ENCODE measurements at places on chromosomes 1 and 21. TPM values are rescaled to one million over a fixed set of nuclear protein-coding genes. Genes with fewer than 3 reads are reported as not detected.
A peak's percentile ranks its signal among the peaks of the same experiment; 100 is the strongest.

ETV3L gene
- total RNA-seq, result not detected

LCE3E gene
- total RNA-seq, result not detected

CELA2A gene
- total RNA-seq, result 0.74 TPM

KCNJ15 gene
- 7.6 TPM for total RNA-seq

ALX3 gene
- not detected for total RNA-seq

OR2T11 gene
- total RNA-seq, result not detected

CELA3A gene
- 4.1 TPM for total RNA-seq

GRCh38 chr1:18637962-18638834, 7.6 kb downstream of the PAX7 start:
- no peak for DNase-seq

- DNase-seq, result no peak
These were observed 78.6 kb downstream of the HHAT start for GRCh38 chr1:210407207-210407886.

DNA sequence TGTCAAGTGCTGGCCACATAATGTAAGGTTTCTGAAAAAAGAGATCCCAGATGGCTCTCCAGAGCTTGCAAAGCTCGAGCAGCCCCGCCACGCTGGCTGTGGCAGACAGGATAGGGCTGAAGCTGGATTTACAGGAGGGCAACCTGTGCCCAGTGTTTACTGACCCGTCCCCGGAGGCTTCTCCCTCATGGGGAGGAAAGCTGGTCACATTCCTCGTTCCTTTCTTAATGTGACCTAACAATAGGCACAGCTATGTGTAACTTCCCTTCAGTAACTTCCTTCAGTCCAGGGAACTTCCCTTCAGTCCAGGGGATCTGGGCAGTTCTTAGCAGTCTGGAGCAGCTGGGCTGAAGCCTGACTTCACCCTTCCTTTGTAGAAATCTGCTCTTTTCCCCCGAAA, 7.7 kb downstream of the SLFNL1 start:
- DNase-seq, result no peak

- no peak for DNase-seq
These were observed 873 bp upstream of the PI4KB start for GRCh38 chr1:151327903-151328674.

- no peak for DNase-seq
These were observed at the start of gene KDM5B for GRCh38 chr1:202807926-202808757. KDM5B (minus strand) TSS chr1:202808421; CDS start chr1:202808305, 116 bp downstream.

DNA sequence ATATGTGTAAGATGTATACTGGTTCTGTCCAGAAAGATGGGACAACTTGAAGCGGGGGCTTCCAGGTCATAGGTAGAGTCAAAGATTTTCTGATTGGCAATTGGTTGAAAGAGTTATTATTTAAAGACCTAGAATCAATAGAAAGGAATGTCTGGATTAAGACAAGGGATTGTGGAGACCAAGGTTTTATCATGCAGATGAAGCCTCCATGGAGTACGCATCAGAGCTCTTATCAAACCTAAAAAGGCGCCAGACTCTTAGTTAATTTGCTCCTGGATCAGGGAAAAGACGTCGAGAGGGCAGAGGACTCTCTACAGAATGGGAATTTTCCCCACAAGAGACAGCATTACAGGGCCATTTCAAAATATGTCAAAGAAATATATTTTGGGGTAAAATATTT, 23.7 kb upstream of the ETV3 start:
- no peak for DNase-seq

DNA sequence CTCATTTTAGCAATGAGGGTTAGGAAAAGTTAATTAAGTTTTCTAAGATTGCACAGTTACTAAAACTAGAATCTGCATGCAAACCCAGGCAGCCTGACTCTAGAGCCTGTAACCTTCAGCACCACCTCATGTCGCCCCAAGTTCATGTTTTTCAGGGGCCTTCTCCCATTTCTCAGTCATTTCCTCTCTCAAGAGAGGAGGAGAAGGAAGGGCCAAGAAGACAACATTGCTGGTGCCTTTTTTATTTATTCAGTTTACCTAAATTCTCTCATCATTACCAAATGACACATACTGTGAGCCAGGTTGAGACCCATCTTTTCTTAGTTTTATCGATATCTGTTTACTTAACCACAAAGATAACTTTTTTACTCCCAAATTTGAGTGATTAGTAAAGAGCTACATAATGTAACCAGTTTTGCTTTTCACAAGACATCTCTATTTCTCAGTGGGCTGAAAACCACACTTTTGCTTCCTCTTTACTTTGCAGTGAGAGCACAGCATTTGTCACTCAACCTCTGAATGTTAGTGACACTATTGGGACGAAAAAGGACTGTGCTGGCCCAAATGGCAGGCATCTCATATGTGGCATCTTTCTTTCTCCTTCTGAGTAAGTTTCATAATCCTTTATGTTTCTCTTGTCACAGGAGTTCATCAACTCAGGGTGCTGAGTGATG, at the start of gene CD101:
TSS of gene CD101 (plus strand) at position 507 of the 674 bp plus-strand sequence. CDS start at position 565, 58 bp downstream.
- DNase-seq, result no peak

DNA sequence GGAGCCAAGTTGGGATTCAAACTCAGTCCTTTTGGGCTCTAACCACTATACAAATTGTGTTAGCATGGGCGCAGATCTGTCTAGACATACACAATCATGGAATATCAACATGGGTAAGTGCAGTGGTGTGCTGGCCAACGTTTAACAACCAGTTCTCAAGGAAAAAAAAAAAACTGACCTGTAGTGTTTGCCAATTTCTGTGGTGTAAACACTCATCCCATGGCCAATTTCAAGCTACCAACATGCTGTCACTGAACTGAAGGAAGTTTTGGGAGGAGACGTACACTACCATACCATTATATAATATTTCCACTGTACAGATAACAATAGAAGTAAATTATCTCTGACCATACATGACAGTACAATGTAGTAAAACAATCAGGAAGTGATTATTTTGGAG, 3.2 kb downstream of the TCEA3 start:
- no peak for DNase-seq

DNA sequence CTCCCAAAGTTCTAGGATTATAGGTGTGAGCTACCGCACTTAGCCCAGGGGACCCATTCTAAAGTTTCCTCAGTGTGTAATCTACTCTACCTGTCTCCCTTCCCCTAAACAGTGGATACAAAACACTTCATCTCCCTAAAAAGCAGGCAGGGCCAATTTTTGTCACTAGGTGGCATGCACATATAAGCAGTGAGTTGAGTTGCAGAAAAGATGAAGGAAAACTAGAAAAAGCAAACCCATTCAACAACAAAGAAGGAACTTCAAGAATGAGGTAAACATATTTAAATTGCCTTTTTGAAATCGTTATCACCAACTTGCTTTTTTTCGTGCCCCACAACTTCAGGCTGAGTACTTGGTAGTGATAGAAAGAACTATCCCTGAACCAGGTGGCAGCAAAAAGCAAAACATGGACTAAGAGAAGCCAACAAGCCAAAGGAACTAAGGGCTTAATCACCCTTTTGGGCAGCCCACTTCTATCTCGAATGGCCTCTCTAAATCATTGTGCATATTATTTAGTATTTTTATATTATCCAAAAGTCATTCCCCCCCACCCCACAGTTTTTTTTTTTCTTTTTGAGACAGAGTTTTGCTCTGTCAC, 19.7 kb upstream of the ALDH9A1 start:
- DNase-seq, result no peak

GRCh38 chr1:30842697-30843354, 65.7 kb downstream of the SDC3 start:
- DNase-seq, result no peak

DNA sequence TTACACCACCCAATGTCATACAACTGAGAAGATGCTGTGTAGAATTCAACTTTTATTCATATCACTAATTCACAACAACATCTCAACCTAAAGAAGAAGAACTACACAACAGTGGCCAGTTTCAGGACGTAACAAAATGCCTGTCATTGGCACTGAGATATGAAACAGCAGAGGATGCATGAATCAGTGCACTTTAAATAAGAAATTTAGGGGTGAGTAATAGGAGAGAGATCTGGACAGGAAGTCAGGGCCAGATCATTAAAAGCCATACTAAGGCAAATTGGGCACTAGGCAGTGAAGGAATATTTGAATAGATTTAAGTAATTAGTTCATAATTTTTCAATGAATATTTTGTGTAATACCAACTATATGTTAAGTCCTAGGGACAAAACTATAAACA, 510.5 kb downstream of the PLPP3 start:
- no peak for DNase-seq

DNA sequence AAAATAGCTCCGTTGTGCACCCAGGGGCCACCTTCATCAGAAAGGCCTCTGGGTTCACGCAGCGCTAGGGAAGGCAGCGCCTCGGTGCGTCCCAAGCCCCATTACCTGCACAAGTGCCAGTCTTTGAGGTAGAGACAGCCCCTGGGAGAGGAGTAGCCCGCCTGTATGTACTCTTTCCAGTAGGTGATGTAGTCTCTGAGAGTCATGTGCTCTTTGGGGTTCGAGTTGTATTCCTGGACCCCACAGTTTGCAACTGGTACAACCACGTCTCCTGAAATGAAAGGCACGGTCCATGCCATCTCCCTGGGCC, 601 bp downstream of the JMJD4 start:
- DNase-seq, result no peak

- DNase-seq, result no peak
These were observed 45.3 kb downstream of the TIAM1 start for GRCh38 chr21:31298618-31299269.

GRCh38 chr1:69157046-69157756, 410.5 kb upstream of the LRRC7 start:
- DNase-seq, result no peak

GRCh38 chr1:25494952-25495351, 48.5 kb upstream of the LDLRAP1 start:
- no peak for DNase-seq

DNA sequence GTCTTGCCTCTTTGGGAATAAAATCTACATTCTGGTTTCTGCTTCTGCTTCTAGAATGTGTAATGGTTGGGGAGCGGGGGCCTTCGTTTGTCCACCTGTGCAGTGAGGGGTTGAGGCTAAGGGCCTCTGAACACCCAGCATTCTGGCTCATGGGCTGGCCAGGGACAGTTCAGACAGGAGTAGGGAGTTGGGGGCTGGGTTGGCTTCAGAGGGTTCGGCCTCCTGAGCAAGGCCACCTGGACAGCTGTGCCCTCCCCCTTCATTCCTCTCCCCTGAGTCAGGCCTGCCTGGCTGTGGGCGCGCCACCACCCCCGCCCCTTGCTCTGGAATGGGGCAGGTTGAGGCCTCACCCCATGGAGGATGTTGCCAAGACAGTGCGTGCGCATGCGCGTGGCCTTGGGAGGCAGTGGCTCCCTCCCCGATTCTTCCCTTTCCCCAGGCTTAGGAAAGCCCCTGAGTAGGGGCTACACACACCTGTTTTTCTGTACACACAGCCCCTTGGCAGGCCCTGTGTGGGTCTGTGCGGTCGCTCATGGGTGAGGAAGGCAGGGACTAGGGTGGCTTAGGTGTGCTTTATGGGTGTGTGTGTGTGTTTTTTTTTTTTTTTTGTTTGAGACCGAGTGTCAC, 57.0 kb downstream of the YARS1 start:
- no peak for DNase-seq

DNA sequence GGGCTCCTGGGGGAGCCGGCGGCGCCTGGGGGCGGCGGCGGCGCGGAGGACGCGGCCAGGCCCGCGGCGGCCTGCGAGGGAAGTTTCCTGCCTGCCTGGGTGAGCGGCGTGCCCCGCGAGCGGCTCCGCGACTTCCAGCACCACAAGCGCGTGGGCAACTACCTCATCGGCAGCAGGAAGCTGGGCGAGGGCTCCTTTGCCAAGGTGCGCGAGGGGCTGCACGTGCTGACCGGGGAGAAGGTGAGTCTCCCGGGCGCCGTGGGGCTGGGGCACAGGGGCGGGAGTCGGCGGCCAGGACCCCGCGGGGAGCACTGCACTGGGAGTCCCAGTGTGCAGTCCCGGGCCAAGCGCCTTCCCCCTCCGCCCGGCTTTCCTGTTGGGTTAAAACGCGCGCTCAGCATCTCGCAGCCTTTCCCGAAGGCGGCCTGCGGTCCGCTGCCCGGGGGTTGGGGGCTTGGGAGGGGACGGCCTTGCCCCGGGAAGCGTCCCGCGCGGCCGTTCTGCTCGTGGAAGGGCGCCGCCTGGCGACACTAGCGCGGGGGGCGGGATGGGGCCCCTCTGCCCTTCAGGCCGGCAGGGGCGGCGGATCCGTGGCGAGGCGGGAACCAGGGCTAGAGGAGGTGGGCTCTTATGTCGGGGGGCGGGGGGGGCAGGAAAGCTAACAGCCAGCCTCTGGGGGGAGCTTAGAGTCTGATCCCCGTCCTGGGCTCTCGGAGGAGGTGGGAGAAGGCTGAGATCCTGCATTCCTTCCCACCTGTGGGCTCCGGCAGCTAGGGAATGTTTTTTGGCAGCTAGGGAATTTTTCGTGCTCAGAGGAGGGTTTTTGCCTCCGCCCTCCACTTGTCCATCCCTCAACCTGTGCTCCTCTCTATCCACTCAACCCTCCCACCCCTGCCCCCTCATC, 1.1 kb downstream of the HUNK start:
- DNase-seq, result peak; percentile 90

DNA sequence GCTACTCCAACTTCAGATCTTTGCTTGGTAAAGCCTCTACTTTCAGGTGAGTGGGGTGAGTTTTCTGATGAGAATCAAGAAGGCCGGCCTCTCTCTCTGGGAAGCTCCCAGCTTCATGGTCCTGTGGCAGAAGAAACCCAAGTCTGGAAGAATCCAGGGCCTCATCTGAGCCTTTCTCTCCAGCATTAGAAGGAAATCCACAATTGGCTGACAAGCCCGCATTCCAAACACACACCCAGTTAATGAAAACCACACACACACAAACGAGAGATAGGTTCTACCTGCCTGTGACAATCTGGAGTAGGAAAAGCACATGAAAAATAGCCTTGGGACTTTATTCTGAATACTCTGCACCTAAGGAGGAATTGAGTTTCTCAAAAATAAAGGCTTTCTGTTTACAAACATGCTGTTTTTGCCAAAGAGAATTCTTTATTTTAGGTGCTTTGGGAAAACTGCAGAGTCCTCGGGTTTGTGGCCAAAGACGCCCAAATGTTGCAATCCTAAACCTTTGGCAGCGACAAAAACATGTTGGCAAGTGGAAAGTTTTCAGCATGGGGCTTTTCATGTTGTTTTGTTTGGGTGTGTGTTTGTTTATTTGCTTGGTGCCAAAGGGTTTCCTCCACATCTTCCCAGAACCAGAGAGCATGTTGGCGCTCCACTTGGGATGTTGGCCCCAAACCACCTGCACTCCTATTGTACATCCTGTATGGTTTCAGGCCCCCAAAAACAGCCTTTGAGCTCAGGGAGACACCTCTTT, 216.2 kb downstream of the SETD4 start:
- DNase-seq, result no peak

GRCh38 chr1:32967888-32968568, 3.4 kb upstream of the RNF19B start:
- no peak for DNase-seq

DNA sequence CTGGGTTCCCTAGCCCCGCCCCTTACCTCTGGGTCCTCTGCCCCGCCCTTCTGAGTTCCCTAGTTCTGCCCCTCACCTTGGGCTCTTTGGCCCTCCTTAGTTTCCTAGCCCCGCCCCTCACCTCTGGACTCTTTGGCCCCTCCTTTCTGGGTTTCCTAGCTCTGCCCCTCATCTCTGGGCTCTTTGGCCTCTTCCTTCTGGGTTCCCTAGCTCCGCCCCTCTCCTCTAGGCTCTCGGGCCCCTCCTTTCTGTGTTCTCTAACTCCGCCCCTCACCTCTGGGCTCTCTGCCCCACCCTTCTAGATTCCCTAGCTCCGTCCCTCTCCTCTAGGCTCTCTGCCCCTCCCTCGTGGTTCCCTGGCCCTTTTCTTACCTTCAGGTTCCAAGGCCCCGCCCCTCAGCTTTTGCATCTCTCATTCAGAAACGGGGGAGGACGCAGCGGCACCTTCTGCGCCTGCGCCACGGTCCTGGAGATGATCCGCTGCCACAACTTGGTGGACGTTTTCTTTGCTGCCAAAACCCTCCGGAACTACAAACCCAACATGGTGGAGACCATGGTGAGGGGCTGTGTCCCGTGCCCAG, 88.5 kb downstream of the PTPRU start:
- no peak for DNase-seq

GRCh38 chr1:21871943-21872342, 59.9 kb downstream of the LDLRAD2 start:
- no peak for DNase-seq

Data from mesenteric fat pad (tissue), 1 donor.